Amniotic epithelial cell (primary cell): ENCODE measurements at places on chromosomes 2 and 18.

DNA sequence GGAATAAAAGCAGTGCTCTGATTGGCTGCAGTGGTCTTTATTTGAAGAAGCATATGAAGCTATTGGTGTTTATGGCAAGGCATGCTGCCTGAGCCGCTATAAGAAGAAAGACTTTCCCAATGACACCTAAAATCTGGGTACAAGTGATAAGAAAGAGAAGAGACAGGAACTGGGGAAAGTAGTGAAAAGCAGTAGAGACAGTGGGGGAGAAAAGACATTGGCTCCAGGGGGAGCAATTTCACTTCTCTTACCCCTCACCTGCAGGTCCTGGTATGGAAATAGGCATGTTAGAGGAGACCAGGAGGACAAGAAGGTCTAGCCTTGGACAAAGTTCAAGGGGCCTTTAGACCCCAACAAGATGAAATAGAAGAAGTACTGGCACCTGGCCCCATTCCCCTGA lies 47.1 kb downstream of the PLCL1 start:
- DNase-seq = no peak

- DNase-seq = no peak
Measured at GRCh38 chr2:190446750-190447516, 38.8 kb downstream of the MFSD6 start.

- no peak for DNase-seq
Measured at GRCh38 chr2:213420828-213421385, 136.6 kb downstream of the SPAG16 start.

DNA sequence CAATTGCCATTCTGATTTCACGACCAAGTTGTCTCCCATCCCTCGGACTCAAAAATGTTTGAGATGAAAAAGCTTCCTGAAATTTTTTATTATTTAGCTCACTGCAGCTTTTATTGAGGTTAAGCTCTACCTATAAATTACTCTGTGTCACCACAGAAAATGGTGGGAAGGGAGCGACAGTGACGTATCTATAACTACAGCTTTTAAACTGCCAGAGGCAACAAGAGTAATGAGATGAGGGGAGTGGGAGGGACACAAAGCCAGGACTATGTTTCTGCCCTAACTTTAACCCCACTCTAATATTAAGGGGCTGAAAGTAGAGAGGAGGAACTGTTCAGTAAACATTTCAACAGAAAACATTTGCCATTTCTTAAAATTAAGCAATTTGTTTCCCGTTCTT lies 37.4 kb downstream of the SMAD2 start:
- no peak for DNase-seq

GRCh38 chr18:58858591-58859468 lies 5.8 kb upstream of the ZNF532 start:
- DNase-seq = no peak

- DNase-seq = peak; percentile 45
Measured at GRCh38 chr2:24515335-24515734, 24.3 kb downstream of the NCOA1 start.

DNA sequence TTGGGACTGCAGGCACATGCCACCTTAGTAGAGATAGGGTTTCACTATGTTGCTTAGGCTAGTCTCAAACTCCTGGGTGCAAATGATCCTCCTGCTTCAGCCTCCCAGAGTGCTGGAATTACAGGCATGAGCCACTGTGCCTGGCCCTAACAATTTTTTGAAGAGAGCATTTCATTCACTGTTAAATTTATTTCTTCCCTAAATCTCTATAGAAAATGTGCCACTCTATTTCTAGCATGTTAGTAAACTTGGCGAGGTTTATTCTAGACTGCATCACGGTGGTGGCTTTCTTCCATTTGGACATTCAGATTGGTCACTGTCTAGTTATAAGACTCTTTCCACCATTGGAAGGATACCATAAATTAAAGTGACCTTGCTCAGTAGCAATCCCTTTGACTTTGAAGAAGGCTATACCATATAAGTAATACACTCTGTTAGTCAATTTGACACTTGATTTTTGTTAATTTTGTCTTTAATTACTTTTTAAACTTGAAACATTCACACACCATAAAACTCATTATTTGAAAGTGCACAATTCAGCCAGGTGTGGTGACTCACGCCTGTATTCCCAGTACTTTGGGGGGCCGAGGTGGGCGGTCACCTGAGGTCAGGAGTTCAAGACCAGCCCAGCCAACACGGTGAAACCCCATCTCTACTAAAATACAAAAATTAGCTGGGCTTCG lies 16.2 kb downstream of the DDX1 start:
- no peak for DNase-seq

DNA sequence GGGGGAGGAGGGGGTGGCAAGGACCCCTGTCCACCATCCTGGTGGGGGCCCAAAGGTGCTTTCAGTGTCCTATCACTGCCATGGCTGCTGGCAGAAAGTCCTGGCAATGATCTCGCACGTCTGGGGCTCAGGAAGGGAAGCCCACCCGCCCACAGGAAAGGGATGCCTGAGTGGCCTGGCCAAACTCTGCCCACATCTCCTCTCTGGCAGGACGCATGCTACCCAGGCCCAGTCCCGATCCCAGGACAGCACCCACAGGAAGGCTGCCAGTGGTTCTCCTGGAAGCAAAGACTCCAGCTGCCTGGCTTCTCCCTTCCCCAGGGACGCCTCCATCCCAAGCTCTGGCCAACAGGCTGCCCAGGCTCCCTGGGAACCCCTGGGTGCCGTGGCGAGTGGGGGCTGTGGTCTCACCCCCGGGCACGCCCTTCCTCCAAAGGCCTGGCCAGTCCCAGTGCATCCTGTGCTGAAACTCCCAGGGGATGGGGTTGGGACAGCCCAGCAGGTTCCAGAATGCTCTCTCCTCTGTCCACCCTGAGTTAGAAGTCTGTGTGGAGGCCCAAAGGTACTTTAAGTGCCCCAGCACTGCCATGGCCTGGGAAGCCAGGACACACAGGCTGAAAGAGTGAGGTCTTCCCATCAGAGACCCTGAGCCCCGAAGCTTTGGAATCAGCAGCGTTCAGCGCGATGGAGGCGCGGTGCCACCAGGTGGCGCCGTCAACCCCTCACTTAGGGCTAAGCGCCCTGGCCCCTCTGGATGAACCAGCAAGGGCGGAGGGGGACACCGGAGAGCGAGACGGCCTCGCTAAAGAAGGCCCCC lies 29.8 kb upstream of the TAF1B start:
- DNase-seq = peak; percentile 31

DNA sequence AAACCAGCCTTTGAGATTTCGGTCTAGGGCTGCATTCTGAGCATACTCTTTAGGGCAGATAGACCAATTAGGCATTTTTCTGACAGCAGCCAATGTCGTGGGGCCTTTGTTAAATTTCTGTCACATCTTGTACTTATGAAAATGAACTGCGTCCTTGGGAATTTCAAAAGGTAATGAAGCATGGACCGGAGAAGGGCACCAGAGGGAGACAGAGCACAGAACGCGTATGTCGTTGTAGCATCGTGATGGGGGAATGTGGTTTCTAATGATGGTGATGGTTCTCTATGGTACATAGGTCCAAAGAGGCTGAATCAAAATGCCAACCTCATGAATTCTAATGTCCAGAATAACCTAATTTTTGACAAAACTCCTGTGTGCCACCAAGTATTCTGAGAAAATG lies 483.9 kb upstream of the CRIM1 start:
- no peak for DNase-seq

GRCh38 chr2:218961651-218962570 lies 2.4 kb downstream of the CDK5R2 start:
- DNase-seq = no peak

DNA sequence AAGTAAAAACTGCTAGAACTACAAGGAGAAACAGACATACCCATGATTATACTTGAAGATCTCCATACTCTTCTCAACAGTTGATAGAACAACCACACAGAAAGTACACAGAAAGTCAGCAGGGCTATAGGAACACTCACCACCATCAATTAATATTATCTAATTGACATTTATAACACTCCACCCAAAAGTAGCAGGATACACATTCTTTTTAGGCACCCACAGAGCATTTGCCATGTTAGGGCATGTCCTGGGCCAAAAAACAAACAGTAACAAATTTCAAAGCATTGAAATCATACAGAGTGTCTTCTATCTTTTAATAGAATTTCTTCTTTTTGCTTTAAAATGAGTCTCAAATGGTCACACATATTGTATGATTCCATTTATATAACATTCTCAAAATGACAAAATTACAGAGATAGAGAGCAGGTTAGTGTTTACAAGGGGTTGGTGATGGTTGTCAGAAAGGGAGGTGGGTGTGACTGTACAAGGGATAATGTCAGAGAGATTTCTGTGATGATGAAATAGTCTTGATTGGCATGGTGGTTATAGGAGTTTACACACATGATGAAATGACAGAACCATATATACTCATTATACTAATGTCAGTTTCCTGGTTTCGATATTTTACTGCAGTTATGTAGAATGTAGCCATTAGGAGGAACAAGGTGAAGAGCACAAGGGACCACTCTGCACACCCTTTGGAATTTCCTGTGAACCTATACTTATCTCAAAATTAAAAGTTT lies 82.8 kb downstream of the NCK2 start:
- DNase-seq = no peak

GRCh38 chr2:19201911-19202462 lies 156.4 kb downstream of the OSR1 start:
- no peak for DNase-seq

DNA sequence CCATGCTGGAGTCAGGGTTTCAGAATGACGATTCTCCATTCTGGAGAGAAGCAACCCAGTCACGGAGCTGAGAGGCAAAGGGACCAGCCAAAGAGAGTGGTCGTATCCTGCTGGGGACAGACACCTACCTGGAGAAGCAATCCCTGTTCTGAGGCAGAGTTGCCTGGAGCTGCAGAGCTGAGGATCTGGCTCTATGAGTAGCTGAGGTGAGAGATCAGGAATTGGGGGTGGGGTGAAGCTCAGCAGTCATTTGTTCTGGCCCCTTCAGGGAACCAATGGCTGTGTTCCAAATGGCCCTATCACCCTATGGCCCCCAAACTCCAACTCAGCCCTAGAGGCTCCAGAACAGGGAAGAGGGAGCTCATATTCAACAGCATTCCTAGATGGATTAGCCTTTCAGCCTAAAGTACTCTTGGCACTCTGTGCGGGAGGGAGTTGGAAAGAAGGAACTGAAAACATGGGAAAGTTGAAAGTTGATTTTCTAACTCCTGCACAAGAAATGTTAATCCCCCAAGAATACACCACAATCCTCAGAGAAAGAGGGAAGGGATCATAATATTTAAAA lies 3.3 kb upstream of the ATRAID start:
- no peak for DNase-seq

DNA sequence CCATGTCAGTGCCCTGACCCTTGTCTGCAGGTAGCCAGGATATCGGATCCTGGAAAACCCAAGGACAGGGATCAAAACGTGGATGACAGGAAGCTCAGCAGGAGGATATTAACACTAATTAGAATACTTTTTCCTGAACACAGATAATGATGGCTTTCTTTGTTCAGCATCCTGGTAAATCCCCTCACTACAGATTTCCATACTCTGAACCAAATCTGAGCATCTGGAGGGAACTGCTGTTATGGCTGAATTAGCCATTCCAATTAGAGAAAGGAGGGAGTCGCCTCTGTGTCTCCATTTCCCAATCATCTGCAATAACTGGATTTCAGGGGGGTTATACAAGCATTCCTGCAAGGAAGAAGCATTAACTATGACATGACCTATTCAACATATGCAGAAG lies 24.4 kb downstream of the CXCR4 start:
- DNase-seq = no peak

GRCh38 chr2:239845968-239846367 lies 179.2 kb downstream of the NDUFA10 start:
- no peak for DNase-seq

- peak; percentile 49 for DNase-seq
Measured at GRCh38 chr18:58161659-58162058, 117.6 kb downstream of the NEDD4L start.

GRCh38 chr2:164821338-164821737 lies 20.3 kb downstream of the COBLL1 start:
- peak; percentile 62 for DNase-seq

- DNase-seq = peak; percentile 35
Measured at GRCh38 chr2:18475884-18476283, 84.6 kb downstream of the RDH14 start.

- peak; percentile 36 for DNase-seq
Measured at GRCh38 chr18:24837066-24837465, 376.6 kb downstream of the HRH4 start.

DNA sequence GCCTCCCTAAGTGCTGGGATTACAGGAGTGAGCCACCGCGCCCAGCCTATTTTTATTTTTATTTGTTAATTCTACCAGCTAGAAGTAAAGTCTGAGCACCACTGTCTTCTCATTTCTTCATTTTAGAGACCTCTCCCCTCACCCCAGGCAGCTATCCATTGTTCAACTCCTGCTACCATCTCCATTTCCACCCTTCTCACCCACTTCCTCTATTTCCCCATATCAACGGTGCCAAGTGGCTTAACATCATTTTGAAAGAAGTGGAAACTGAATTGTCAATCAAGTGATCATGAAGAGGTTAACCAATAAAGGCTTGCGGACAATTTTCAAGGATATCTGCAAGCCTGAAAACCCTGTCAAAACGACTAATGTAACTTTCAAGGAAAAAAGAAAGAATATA lies 323.1 kb downstream of the NBAS start:
- DNase-seq = no peak

- peak; percentile 83 for DNase-seq
Measured at GRCh38 chr18:69774831-69775230, 172.8 kb downstream of the CD226 start.

DNA sequence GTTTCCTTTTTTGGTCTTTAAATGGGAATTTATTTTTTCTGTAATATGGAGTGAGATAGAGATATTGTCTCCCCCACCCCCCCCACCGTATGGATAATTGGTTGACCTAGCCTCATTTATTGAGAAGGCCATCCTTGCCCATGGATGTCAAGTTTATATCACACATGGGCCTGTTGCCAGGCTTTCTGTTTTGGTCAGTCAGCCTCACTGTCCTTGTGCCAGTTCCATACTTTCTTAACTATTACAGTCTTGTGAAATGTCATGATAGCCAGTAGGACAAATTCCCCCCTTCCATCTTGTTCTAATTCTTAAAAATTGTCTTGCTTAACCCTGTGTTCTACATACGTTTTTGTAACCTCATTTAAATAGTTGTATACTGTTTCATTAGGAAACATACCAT lies 12.5 kb downstream of the BABAM2 start:
- no peak for DNase-seq

DNA sequence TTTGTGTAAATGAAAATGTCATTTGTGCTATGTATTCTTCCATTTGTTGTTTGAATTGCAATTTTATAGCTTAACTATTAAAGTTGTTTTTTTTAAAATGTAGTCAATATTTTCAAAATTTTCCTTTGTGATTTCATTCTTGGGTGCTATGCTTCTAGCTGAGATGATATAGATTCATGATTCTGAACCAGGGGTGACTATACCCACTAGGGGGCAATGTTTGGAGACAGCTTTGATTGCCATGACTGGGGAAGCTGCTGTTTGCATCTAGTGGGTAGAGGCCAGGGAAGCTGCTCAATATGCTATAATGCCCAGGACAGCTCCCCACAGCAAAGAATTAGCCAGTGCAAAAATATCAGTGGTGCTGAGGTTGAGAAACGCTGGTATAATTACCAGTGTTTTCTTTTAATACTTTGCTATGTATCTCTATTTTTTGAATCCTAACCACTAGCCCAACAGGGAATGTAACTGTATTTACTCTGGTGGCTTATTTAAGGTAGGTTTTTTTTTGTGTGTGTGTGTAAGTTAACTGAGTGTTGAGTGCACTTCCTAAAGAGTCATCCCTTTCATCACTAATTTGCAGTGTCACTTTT lies 99.7 kb downstream of the MEP1B start:
- peak; percentile 71 for DNase-seq
